ENCODE measurements at places on chromosomes 5 and 9. TPM values are rescaled to one million over a fixed set of nuclear protein-coding genes. Genes with fewer than 3 reads are reported as not detected.
A peak's percentile ranks its signal among the peaks of the same experiment; 100 is the strongest.

GRCh38 chr9:103799959-103800358 lies 294.1 kb upstream of the SMC2 start:
- H3K4me3 ChIP-seq, result no peak overlapping the region
- no peaks in the 10 kb centered on the region for H3K36me3 ChIP-seq
- no peak for DNase-seq

LECT2 gene
- not detected for total RNA-seq

GRCh38 chr5:26763215-26763614 lies 275.2 kb downstream of the CDH9 start:
- DNase-seq, result no peak
- H3K27ac ChIP-seq, result no peak overlapping the region
- H3K4me1 ChIP-seq, result no peaks in the 10 kb centered on the region
- H3K36me3 ChIP-seq, result no peaks in the 10 kb centered on the region
- no peaks in the 10 kb centered on the region for H3K27me3 ChIP-seq

- H3K4me1 ChIP-seq, result no peaks in the 10 kb centered on the region
- peaks cover 6% of the 10 kb centered on the region for H3K27me3 ChIP-seq
- DNase-seq, result no peak
- no peak overlapping the region for H3K27ac ChIP-seq
- no peaks in the 10 kb centered on the region for H3K36me3 ChIP-seq
These were observed 82.2 kb upstream of the GABRP start for GRCh38 chr5:170701334-170701733.

ABHD17B gene
- 25.6 TPM for total RNA-seq

GRCh38 chr5:134451936-134452505 lies 40.3 kb upstream of the CDKN2AIPNL start:
- peaks cover 2% of the 10 kb centered on the region for H3K27me3 ChIP-seq
- H3K27ac ChIP-seq, result no peak overlapping the region
- no peaks in the 10 kb centered on the region for H3K36me3 ChIP-seq
- no peak overlapping the region for H3K4me3 ChIP-seq

GRCh38 chr5:156826150-156826549 lies 23.9 kb upstream of the PPP1R2B start:
- no peak overlapping the region for H3K27ac ChIP-seq
- peaks cover 2% of the 10 kb centered on the region for H3K27me3 ChIP-seq
- no peak for DNase-seq
- H3K4me1 ChIP-seq, result peaks cover 3% of the 10 kb centered on the region
- no peak overlapping the region for H3K4me3 ChIP-seq
- H3K36me3 ChIP-seq, result peaks cover 1% of the 10 kb centered on the region

DNA sequence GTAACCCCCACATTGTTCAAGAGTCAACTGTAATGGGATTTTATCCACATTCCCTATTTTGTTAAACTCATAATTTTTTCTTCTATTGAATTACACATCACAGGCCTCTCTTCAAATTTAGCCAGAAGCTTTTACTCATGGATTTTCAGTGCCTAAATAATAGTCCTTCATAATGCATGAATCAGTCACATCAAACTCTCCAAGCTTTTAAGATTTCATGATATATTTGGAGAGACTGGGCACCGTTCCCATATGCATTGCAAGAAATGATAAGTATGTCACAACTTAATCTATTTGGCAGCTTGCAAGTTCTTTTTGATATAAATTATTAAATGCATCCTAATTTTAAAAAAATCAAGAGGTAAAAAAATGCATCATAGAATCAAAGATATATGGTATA lies 465.9 kb downstream of the DMAC1 start:
- H3K4me3 ChIP-seq, result no peak overlapping the region
- H3K4me1 ChIP-seq, result no peaks in the 10 kb centered on the region

DNA sequence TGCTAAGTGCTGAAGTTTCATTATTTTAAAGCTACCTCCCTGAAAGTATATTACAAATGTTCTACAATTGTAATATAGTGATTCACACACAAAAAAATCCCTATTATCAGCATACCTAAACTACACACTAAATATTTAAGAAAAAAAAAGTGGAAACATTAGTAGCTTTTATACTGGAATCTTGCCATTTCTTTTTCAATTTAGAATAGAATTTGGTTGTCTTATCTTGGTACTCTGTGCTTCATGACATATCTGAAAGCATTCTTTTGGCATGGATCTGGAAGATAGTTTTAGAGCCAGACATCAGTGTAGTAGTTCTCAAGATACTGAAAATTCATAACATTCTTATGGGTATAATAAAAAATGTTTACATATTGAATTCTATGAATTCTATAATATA lies 35.0 kb downstream of the SLC1A3 start:
- no peak overlapping the region for H3K4me3 ChIP-seq
- H3K4me1 ChIP-seq, result no peaks in the 10 kb centered on the region
- DNase-seq, result no peak
- peaks cover 13% of the 10 kb centered on the region for H3K27me3 ChIP-seq
- no peak overlapping the region for H3K27ac ChIP-seq

GRCh38 chr5:149912226-149912871 lies 32.2 kb downstream of the PDE6A start:
- no peak overlapping the region for H3K27ac ChIP-seq
- peaks cover 31% of the 10 kb centered on the region for H3K27me3 ChIP-seq
- no peak overlapping the region for H3K4me3 ChIP-seq
- H3K36me3 ChIP-seq, result no peaks in the 10 kb centered on the region
- DNase-seq, result no peak

CTXN3 gene
- total RNA-seq, result not detected

GRCh38 chr5:176800024-176800423 lies 10.3 kb upstream of the UNC5A start:
- peaks cover 19% of the 10 kb centered on the region for H3K27me3 ChIP-seq
- H3K36me3 ChIP-seq, result no peaks in the 10 kb centered on the region
- no peaks in the 10 kb centered on the region for H3K4me1 ChIP-seq
- no peak overlapping the region for H3K27ac ChIP-seq

ASPN gene
- total RNA-seq, result not detected

DNA sequence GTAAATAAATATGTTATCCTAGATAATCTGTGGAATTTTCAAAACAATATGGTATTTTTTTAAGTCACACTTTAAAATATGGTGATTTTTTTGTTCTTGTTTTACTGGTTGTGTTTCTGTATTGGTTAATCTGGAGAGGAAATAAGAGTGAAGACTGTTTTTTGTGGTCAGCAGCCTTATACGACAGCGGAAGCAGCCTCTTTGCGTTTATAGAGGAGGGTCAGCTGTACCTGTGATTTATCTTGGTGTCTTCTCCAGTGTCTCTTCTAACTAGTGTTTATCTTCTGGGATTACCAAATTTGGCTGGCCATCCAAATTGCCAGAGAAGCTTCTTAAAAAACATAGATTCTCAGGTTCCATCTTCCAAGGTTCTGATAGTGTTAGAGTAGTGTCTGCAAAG lies 58.7 kb downstream of the ICE1 start:
- peak overlapping the region; percentile 66 for H3K4me3 ChIP-seq
- peak overlapping the region; percentile 91 for H3K27ac ChIP-seq
- no peak for DNase-seq
- peaks cover 21% of the 10 kb centered on the region for H3K4me1 ChIP-seq

- H3K27me3 ChIP-seq, result no peaks in the 10 kb centered on the region
- no peaks in the 10 kb centered on the region for H3K36me3 ChIP-seq
- H3K27ac ChIP-seq, result no peak overlapping the region
- no peaks in the 10 kb centered on the region for H3K4me1 ChIP-seq
- H3K4me3 ChIP-seq, result no peak overlapping the region
- no peak for DNase-seq
These were observed 1518.7 kb upstream of the WWC1 start for GRCh38 chr5:166772770-166773169.

- peaks cover 8% of the 10 kb centered on the region for H3K36me3 ChIP-seq
- no peak overlapping the region for H3K27ac ChIP-seq
- peaks cover 14% of the 10 kb centered on the region for H3K27me3 ChIP-seq
- H3K4me3 ChIP-seq, result peak overlapping the region; percentile 96
- DNase-seq, result no peak
These were observed 411 bp upstream of the NDUFS4 start for GRCh38 chr5:53560028-53560427.

TRPM3 gene
- total RNA-seq, result not detected

GRCh38 chr9:112789473-112789872 lies 38.9 kb downstream of the SNX30 start:
- H3K4me1 ChIP-seq, result peaks cover 17% of the 10 kb centered on the region
- no peak overlapping the region for H3K4me3 ChIP-seq
- no peak for DNase-seq
- peaks cover 5% of the 10 kb centered on the region for H3K36me3 ChIP-seq
- no peak overlapping the region for H3K27ac ChIP-seq
- no peaks in the 10 kb centered on the region for H3K27me3 ChIP-seq

CCNO gene
- total RNA-seq, result not detected

CDX1 gene
- not detected for total RNA-seq

GTF2H2 gene
- total RNA-seq, result 26.9 TPM

GRCh38 chr5:40355181-40355580 lies 324.5 kb upstream of the PTGER4 start:
- H3K4me1 ChIP-seq, result peaks cover 8% of the 10 kb centered on the region
- H3K4me3 ChIP-seq, result no peak overlapping the region
- H3K27ac ChIP-seq, result no peak overlapping the region
- no peak for DNase-seq

- no peak overlapping the region for H3K4me3 ChIP-seq
- H3K27me3 ChIP-seq, result peaks cover 40% of the 10 kb centered on the region
- H3K36me3 ChIP-seq, result no peaks in the 10 kb centered on the region
These were observed 45.1 kb upstream of the HAND1 start for GRCh38 chr5:154523104-154523503.

DNA sequence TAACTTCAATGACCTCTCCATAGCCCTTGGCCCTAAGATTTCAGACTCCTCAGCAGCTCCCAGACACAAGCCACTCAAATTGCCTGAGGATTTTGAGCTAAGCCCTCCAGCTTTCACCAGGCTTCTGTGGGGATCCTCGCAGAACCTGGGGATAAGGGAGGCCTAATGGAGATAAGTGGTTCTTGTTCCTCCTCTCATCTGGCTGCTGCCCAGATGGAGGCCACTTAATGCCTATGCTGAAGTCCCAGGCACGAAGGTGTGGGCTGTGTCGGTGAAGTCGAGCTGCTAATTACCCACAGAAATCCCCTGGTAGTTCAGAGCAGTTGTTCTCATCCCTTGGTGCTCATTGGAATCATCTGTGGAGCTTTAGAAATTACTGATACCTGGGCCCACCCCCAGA lies 10.3 kb upstream of the FAT2 start:
- no peak overlapping the region for H3K27ac ChIP-seq
- no peaks in the 10 kb centered on the region for H3K36me3 ChIP-seq
- H3K4me3 ChIP-seq, result no peak overlapping the region

- no peaks in the 10 kb centered on the region for H3K4me1 ChIP-seq
- H3K36me3 ChIP-seq, result no peaks in the 10 kb centered on the region
- no peak overlapping the region for H3K4me3 ChIP-seq
- no peaks in the 10 kb centered on the region for H3K27me3 ChIP-seq
- H3K27ac ChIP-seq, result no peak overlapping the region
These were observed 120.3 kb downstream of the MUSK start for GRCh38 chr9:110788871-110789270.

GRCh38 chr5:73450137-73450536 lies 1.6 kb upstream of the FOXD1 start:
- peaks cover 11% of the 10 kb centered on the region for H3K4me1 ChIP-seq
- no peaks in the 10 kb centered on the region for H3K36me3 ChIP-seq
- peaks cover 80% of the 10 kb centered on the region for H3K27me3 ChIP-seq
- H3K27ac ChIP-seq, result no peak overlapping the region

DNA sequence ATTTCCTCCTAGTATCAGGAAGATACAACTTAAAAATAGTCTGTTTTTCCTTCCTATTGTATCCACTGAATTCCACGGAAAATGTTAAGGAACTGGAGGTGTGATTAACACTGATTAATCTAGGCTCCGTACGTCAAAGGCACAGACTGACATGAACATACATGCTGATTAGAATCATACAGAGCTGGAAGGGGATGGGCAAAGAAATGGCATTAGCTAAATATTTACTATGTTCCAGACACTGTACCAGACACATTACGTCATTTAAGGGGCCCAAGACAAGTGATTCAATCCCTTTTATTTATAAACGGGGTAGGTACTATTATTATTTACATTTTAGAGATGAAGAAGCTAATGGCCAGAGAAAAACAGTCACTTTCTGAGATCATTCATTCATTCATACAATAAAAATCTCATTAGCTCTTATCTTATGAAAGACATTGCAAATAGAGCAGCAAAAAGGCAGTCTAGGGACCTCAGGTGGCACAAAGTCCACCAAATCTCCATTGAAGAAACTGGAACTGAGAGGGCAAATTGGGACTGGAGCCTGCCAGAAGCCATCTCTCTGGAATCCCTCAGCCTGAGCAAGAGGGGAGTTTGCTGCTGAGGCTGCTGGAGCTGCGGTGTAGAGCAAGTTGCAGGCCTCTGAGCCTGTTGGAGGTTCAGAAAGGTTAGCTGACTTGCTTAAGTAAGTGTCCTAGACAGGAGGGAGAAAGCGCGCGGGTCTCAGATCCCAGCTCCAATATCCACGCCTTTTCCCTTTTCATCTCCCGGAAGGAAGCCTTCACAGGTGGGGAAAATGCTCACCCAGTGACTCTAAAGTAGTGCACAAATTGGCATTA lies 1.6 kb upstream of the TGFBR1 start:
- peaks cover 31% of the 10 kb centered on the region for H3K36me3 ChIP-seq
- H3K27ac ChIP-seq, result peak overlapping the region; percentile 18
- H3K4me3 ChIP-seq, result peak overlapping the region; percentile 89
- H3K27me3 ChIP-seq, result no peaks in the 10 kb centered on the region
- H3K4me1 ChIP-seq, result peaks cover 44% of the 10 kb centered on the region

GRCh38 chr9:26551971-26552370 lies 340.6 kb downstream of the CAAP1 start:
- no peak for DNase-seq
- H3K27me3 ChIP-seq, result no peaks in the 10 kb centered on the region
- no peaks in the 10 kb centered on the region for H3K36me3 ChIP-seq
- no peak overlapping the region for H3K27ac ChIP-seq

IFNA13 gene
- not detected for total RNA-seq

- no peaks in the 10 kb centered on the region for H3K36me3 ChIP-seq
- H3K4me3 ChIP-seq, result no peak overlapping the region
- DNase-seq, result no peak
These were observed 2.1 kb downstream of the ZNF608 start for GRCh38 chr5:124744170-124744971.

CCDC192 gene
- not detected for total RNA-seq

GRCh38 chr9:127519301-127520166 lies 68.2 kb downstream of the LRSAM1 start:
- peak overlapping the region; percentile 56 for H3K27ac ChIP-seq
- H3K4me3 ChIP-seq, result peak overlapping the region; percentile 2
- no peak for DNase-seq

- H3K4me3 ChIP-seq, result no peak overlapping the region
- peak overlapping the region; percentile 40 for H3K27ac ChIP-seq
- DNase-seq, result no peak
These were observed 13.6 kb upstream of the LAMC3 start for GRCh38 chr9:130995086-130996011.

GRCh38 chr5:148972396-148972795 lies 90.5 kb downstream of the SH3TC2 start:
- no peaks in the 10 kb centered on the region for H3K36me3 ChIP-seq
- DNase-seq, result no peak
- no peak overlapping the region for H3K27ac ChIP-seq
- H3K4me1 ChIP-seq, result no peaks in the 10 kb centered on the region
- no peak overlapping the region for H3K4me3 ChIP-seq
- peaks cover 43% of the 10 kb centered on the region for H3K27me3 ChIP-seq

DNA sequence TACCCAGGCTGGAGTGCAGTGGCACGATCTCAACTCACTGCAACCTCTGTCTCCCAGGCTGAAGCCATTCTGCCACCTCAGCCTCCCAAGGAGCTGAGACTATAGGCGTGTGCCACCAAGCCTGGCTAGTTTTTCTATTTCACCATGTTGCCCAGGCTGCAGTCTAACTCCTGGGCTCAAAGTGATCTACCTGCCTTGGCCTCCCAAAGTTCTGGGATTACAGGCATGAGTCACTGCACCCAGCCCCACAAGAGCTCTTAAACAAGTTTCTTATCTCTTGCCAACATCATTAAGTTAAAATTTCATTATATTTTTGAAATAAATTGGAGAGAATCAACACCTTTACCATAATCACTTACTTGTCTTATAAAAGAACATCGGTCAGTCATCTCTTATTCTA lies 280.3 kb downstream of the ARHGEF28 start:
- H3K4me1 ChIP-seq, result no peaks in the 10 kb centered on the region
- H3K4me3 ChIP-seq, result no peak overlapping the region
- DNase-seq, result no peak
- H3K27me3 ChIP-seq, result peaks cover 27% of the 10 kb centered on the region
- no peak overlapping the region for H3K27ac ChIP-seq
